Activated CD4-positive, alpha-beta T cell treated with anti-CD3 and anti-CD28 coated beads for 48 hours (primary cell): ENCODE measurements at places on chromosomes 11 and 22.

DNA sequence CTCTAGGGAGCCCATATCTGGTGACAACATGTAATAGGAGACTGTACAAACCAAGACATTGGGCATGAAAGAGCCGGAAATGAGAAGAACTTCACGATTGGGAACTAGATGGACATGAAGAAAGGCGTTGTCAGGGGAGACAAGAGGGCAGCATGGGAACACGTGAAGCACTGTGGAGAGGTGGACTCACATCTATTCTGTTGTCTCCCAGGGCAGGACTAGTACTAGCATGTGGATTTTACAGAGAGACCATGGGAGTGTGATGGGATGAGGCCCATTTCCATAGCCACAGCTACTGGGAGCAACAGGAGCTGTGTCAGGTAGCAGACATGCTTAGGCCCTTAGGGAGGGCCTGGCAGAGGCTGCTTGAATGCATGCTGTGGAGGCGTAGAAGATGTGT lies 333.9 kb downstream of the OPCML start:
- DNase-seq, result no peak

- no peak for DNase-seq
These were observed 13.2 kb downstream of the ASPHD2 start for GRCh38 chr22:26442086-26442756.

- DNase-seq, result no peak
These were observed 153.0 kb downstream of the APOL5 start for GRCh38 chr22:35870517-35871293.

DNA sequence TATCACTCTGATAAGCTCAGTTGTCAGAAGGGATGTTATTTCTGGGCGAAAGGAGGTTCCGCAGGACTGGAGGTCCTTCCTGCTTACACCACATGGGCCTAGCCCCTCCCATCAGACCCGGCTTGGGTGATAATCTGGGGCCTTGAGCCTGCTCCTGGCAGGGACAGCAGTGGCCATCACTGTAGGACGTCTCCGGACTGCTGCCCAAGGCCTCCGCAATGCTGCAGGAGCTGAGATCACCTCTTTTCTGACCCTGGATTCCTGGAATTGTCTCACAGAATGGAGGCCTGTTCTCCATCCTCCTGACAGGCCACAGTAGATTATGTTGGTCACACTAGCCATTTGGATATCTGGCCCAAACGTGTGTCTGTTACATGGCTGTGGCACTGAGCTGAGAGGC lies 9.2 kb upstream of the BIK start:
- DNase-seq, result no peak

DNA sequence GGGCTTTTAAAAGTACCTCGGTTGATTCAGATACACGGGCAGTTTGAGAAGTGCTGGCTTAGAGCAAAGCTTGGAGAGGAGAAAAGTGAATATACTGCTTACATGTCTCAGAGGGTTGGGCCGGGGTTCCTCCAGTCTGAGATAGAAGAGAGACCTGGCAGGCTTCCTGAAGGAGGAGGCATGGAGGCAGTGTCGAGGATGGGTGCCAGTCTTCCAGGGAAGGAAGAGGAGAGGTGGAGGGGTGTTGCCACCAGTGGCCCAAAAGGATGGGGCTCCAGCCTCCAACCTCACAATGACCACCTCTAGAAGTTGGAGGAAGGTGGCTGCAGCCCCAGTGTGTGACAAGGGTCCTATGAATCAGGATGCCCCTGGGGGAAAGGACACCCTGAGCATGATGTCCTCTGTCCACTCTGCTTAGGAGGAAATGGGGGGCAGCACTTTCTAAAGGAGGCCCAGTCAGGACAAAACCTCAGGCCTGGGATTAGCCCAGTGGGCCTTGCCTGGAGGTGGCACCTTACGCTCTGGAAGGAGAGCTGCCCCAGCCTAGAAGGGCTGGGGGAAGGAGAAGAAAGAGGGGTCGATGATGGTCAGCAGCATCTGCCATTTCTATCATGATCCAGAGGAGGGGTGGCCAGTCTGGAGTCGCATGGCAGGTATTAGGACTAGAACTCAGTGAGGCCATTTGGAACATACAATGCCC lies 65.2 kb downstream of the CD82 start:
- peak; percentile 1 for DNase-seq
